ENCODE measurements at places on chromosomes 6 and 20. TPM values are rescaled to one million over a fixed set of nuclear protein-coding genes. Genes with fewer than 3 reads are reported as not detected.

DNA sequence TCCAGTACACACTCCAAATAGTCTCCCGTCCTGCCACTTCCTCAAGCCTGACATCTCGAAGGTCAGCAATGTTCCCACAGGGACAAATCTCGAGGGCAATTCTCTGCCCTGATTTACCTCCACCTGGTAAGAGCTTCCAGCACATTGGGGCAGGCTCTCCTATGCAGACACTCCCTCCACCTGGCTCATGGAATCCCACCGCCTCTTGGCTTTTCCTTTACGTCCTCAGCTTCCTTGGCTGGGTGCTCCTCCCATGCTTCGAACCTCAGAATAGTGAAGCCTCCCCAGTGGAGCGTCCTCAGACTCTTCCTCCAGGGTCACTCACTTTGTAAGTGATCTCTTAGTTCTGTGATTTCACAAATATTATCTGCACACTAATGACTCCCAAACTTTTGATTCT is 205.2 kb upstream of the ECI2 start:
- DNase-seq = no peak

DNA sequence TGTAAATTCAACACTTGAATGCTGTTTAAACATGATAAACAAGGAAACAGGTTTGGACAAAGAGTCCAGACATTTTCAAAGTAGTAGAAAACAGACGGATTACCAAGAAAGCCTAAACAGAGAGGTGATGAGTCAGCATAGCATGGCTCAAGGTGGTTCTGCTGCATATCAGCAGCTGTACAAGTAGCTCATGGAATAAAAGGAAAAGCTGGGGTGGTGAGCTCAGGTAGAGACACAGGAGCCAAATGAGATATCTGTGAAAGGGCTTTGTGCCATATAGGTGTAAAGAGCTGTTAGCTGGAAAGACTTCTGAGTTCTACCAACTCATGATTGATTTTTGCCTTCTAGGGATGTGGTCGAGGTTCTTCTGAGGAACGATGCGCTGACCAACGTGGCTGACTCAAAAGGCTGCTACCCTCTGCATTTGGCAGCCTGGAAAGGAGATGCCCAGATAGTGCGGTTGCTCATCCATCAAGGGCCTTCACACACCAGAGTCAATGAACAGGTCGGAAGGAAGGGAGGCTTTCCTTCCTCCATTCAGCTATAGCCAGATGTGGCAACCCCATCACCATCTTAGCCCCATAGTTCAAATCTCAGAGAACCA is 80.7 kb downstream of the ANKS1A start:
- DNase-seq = no peak

DNA sequence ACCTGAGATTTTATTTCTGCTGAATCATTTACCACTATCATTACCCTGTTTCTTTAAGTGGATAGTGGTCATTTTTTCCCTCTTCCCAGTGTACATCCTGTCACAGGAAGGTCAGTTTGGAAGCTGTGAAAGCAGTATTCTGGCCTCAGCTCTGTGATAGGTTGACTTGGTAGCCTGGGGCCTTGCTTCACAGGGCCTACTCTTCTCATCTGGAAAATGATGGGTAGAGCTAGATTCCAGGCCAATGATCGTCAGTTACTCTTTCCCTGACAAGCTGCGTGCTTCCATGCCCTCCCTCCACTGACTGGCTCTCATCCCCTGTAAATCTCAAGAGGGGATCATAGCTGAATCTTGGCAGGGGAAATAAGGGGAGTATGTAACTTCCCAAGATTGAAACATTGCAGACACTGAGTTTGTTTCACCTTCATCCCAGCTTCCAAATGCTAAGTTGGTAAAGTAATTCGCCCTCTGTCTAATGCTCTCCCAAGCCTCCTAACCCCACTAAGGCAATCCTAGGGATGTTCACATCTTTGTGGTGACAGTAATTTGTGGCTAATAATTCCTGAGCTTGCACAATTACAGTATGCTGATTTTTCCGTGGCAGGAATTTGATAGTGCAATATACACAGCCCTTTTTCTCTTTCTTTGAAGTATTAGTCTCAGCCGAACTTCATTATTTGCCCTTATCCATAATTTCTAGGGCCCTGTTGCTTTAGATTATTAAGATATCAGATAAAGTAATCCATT is 51.2 kb downstream of the VAPB start:
- no peak for DNase-seq

BPIFB1 gene
- polyA plus RNA-seq = not detected

DNA sequence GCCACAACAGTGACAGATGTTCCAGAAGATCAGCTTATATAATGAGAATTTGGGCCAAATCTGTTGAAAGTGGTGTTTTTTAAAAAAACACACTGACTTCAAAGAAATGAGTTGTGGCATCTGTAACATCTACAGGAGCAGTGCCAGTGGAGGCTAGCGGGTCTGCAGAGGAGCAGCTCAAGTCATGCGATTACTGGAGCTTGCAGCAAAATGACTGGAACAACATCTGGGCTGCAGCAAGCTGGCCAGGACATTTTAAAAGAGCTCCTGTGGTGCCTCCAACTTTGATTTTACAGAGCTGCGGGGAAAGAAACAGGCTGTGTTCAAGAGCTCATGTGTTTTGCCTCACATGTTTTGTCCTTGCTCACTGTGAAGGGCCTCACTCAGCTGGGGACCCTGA is 57.2 kb downstream of the TBX18 start:
- no peak for DNase-seq

GRCh38 chr6:65671922-65672321 is 35.1 kb downstream of the EYS start:
- DNase-seq = no peak

MYMX gene
- not detected for polyA plus RNA-seq

GRCh38 chr20:48684501-48685041 is 143.2 kb downstream of the PREX1 start:
- DNase-seq = no peak

ASIP gene
- polyA plus RNA-seq = not detected

GRCh38 chr6:135667691-135668455 is 170.3 kb upstream of the AHI1 start:
- no peak for DNase-seq

GRCh38 chr20:50777373-50777772 is 17.5 kb upstream of the BCAS4 start:
- DNase-seq = no peak

KIF25 gene
- polyA plus RNA-seq = not detected

DNA sequence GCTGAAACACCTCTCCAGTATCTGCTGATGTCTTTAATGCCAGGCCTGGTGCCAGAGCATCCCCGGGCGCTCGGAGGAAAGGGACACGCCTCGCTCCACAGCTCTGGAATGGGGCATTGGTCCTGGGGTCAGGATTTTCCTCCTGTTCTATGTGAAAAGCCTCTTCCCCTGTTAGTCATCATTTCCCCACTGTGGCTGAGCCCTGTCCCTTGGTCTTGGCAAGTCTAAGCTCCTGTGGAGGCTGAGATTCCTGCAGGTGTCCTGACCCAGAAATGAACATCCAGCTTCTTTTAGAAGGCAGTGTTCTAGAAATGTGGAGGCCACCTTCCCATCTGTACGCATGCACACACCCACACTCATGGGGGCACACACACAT is 19.4 kb downstream of the SYNDIG1 start:
- DNase-seq = no peak

EEF1A2 gene
- 0.99 TPM for polyA plus RNA-seq

DNA sequence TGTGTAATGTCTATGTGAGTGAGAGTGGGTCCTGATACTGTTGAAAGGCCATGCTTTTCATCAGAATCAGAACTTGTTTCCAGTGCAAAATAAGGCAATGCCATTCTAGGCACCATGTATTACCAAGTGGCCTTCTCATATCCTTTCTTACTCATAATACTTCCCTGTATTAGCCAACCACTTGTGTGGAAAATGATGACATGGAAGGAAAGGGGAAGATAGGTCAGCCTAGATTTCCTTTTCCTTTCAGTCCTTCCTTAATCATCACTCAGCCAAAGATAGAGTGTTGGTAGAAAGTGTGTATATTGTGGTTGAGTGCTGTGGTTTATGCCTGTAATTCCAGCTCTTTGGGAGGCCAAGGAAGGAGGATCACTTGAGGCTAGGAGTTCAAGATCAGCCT is 158.6 kb upstream of the PREP start:
- no peak for DNase-seq

SMOC2 gene
- not detected for polyA plus RNA-seq

HTR1E gene
- polyA plus RNA-seq = not detected

DNA sequence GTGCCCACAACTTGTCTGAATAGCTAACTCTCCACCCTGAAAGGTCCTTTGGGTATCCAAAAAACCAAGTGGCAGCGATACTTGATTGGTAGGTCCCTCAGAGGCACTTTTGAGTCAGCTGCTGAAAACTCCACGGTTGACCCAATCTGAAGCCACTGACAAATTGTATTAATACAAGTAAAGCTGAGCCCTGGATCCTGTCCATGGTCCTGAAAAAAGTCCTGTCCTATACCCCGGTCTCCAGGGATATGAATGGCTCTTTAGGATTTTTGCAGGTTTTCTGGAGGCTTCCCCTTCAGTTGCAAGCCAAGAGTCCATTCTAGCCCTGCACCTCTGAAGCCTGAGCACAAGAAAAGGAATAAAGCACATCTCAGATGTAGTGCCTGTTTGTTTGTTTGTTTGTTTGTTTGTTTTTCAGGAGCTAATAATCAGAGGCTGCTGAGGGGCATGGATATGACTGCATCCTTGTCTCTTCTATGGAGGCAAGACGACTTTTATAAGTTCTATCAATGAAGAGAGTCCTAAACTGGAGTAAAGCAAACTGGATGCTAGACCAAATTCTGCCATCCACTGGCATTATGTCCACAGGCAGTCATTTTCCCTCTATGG is 1.7 kb upstream of the SLC12A5 start:
- DNase-seq = peak; percentile 27

GRCh38 chr6:56959938-56960337 is 5.0 kb downstream of the BEND6 start:
- DNase-seq = no peak

GLP1R gene
- not detected for polyA plus RNA-seq
